Skeletal muscle cell (primary cell): ENCODE measurements at places on chromosomes 11 and 22.
A peak's percentile ranks its signal among the peaks of the same experiment; 100 is the strongest.

GRCh38 chr11:124893781-124894401 is 3.8 kb downstream of the ROBO4 start:
- DNase-seq = no peak

- DNase-seq = no peak
Observed at GRCh38 chr11:125074511-125075241, 11.6 kb downstream of the SLC37A2 start.

DNA sequence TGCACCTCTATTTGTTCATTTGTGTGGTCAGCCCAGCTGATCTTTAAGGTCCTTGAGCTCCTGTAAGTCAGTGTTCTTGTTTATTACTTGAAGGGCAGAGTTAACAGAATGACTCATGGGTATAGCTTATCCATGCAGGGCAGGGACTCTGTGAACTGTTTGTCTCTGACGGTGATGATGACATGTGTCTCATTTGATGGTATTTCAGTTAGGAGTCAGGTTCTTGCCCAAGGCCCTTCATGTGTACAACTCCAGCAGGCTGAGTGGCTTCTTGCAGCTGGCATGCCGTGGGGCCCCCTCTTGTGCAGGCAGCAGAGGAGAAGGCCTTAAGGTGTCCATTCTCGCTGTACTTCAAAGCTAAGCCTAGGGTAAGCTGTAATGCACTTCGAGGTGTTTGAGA is 165.1 kb downstream of the DBX1 start:
- DNase-seq = peak; percentile 94

DNA sequence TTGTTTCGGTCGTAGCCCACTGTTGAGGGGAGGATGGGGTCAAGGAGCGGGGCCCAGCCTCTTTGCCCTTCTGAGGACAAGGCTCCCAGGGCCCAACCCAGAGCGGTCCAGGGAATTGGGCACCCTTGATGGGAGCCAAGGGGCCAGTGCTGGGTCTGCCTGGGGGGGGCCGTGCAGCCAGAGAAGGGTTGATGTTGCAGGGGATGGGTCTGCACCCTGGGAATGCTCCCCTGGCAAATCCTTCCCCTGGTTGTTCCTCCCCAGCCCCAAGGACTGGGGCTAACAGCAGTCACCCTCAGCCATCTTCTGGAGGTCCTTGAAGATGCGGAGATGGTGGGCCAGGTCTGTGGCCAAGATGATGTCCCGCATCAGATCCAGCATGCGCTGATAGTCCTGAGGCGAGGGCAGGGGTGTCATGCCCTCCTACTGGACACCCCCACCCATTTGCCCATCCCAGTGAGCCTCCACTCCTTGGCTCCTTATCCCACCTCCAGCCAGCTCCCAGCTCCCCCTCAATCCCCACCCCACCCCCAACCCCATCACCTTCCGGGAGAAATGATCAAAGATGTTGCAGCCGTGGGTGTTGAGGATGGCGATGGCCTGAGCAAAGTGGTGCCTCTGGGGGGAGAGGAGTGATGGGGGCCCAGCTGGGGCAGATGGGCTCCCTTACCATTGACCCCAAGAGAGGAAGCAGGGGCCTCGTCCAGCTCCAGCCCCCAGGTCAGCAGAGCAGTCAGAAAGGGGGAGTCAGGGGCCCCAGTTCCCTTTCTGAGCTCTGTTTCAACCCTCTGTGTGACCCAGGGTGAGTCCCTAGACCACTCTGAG is 95.0 kb downstream of the PDE2A start:
- no peak for DNase-seq

DNA sequence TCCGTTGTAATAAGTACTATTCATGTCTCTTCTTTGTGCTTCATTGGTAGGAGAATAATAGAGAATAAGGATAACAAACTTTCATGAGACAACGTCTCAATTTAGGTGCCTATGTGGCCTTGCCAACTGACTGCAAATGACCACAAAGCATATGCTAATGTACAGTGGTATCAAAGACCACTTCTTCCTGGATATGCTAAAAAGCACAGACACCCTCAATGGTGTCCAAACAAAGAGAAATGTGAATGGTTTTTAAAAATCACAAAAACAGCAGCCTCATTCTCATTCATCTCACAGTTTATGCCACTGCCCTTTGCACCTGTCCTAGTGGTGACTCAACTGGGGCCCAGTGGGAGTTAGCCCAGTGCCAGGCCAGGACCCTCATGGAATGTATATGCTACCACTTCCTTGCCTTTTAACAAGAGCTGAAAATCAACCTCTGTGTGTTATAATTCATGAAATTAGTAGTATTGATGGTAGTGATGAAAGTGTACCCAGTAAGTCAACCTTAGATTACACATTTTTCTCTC is 65.2 kb upstream of the MTMR2 start:
- no peak for DNase-seq

DNA sequence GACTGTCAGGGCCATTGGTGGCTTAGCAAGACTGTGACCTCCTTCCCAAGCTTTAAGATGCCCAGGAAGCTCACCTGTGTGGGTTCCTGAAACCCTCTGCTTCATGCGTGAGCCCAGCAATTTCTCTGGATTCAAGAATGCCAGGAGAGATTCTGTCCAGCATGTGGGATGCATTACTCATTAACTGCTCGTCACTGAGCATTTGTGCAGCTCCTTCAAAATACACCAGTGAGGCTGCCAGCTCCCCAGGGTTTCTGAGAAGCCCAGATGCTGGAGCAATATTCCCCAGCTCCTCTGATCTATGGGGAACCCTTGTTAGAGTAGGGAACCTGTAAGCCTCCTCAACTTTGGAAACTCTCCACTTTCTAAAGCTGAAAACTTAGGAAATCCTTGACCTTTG is 126.5 kb downstream of the CHST1 start:
- DNase-seq = no peak
